ENCODE measurements at places on chromosomes 13 and 19.

DNA sequence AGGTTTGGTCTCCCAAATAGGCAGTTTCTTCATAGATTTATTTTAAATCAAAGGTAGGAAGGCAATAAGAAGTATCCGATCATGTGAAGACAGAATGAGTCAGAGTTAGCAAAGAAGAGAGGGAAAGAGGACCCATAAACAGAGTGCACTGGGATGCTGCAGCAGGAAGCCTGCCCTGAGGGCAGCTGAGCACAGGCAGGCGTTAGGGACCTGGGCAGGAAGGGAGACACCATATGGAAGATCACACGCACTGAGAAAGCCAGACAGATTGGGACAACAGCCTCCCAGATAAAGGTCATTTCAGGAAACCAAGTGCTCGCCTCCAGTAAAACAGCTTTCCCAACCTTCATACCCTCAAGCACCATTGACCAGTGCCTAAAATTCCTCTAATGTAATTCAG lies 598.0 kb downstream of the EFNB2 start:
- DNase-seq, result no peak

DNA sequence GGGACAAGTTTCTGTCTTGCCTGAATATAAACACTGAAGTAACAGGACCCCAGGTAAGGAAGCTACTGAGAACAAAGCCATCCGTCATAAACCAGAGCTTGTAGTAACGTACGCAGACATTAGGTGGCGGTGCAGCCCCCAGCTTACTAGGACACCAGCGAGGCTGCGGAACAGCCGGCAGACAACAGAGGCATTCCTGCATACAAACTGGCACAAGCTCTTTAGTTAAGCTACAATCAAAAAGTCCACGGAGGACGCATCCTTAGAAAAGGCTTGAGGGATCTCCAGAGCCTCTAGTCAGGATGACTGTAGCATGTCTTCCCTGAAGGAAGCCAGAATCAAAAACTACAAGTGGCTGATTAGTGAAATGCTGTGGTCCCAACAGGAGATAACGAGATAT lies 26.2 kb downstream of the ZNF160 start:
- no peak for DNase-seq

- DNase-seq, result no peak
Measured at GRCh38 chr13:47085346-47085745, 188.5 kb upstream of the HTR2A start.

GRCh38 chr13:59360108-59360507 lies 803.6 kb downstream of the DIAPH3 start:
- DNase-seq, result no peak

- peak; percentile 78 for DNase-seq
Measured at GRCh38 chr19:13861714-13862531, 15.0 kb upstream of the NANOS3 start.

- no peak for DNase-seq
Measured at GRCh38 chr13:52103386-52103785, 25.5 kb downstream of the NEK5 start.

GRCh38 chr19:18594096-18594823 lies 5.7 kb downstream of the REX1BD start:
- DNase-seq, result peak; percentile 47

DNA sequence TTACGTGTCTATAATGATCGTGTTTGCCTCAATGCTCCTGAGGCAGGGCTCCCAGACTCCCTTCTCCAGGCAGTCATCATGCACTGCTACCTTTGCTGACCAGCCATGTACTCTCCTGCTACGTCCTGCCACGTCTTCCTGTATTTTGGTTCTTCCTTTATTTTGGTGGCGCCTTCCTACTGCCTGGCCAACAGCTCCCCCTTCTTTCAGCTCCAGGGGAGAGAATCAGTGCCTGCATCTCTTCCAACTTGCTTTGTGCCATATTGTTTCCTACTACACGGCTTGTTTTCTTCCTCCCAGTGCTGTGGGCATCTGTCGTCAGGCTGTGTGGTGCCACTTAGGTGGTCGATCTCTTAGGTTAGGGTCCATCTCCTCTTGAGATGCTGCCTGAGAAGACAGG lies 96.2 kb downstream of the FGF9 start:
- no peak for DNase-seq

DNA sequence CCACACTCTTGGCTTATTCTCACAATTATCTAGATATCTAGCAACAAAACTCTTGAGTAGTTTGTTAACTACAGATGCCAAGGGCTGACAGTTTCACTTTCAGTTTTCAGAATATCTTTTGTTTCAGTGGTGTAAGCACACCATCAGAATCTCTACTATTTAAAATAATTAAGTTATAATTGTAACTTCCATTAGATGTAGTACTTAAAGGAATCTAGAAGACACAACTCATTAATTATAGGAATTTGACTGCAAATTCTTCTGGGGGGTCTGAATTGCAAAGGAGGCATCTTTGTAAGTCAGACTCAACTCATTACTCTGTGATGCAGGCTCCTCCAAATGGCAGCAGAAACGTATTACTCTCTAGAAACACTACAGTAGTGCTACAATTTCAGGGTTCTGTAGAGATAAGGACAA lies 44.9 kb upstream of the USPL1 start:
- no peak for DNase-seq

GRCh38 chr13:48626077-48626449 lies 27.7 kb upstream of the CYSLTR2 start:
- no peak for DNase-seq

- no peak for DNase-seq
Measured at GRCh38 chr13:99301056-99301838, 6.0 kb downstream of the GPR183 start.

GRCh38 chr19:53877361-53877766 lies 4.6 kb upstream of the PRKCG start:
- DNase-seq, result no peak

All from stimulated activated CD8-positive, alpha-beta memory T cell treated with anti-CD3 and anti-CD28 coated beads, Interleukin-7, amount 100 ng/mL, for 48 hours (primary cell).